A549 treated with GW870086 at 1 μM for 4 hours (cell line): ENCODE measurements at places on chromosomes 12 and 14. TPM values are rescaled to one million over a fixed set of nuclear protein-coding genes. Genes with fewer than 3 reads are reported as not detected.

RPL41 gene
- total RNA-seq = 5,218 to 5,761 TPM (median 5,566 TPM) in 5 replicates

SIX4 gene
- total RNA-seq = 1.3 to 3.6 TPM (median 2.9 TPM) in 5 replicates

CLMN gene
- 4.7 to 7.2 TPM (median 6.6 TPM) in 5 replicates for total RNA-seq

NANOG gene
- total RNA-seq = not detected in 5 replicates

DPPA3 gene
- not detected in 5 replicates for total RNA-seq
